ENCODE measurements at places on chromosomes 7 and 10.

- no peak for DNase-seq
Measured at GRCh38 chr7:8146106-8146787, 115.7 kb downstream of the ICA1 start.

- DNase-seq: peak; percentile 81
Measured at GRCh38 chr10:83983578-83984255, 155.6 kb upstream of the GHITM start.

DNA sequence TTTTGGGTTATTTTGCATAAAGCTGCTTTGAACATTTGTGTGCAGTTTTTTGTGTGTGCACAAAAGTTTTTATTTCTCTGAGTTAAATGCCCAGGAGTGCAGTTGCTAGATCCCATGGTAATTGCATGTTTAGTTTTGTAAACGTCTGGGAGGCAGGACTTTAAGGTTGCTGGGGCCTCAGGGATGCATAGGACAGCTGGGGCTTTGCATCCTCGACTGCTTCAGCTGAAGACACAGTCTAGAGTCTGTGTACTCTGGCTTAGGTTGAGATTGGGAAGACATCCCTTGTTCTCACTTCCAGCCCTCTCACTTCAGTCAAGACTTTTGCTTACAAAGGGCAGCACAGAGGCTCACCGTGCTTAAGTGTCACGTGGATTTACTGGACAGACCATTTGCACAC lies 94.5 kb upstream of the INSYN2A start:
- no peak for DNase-seq

DNA sequence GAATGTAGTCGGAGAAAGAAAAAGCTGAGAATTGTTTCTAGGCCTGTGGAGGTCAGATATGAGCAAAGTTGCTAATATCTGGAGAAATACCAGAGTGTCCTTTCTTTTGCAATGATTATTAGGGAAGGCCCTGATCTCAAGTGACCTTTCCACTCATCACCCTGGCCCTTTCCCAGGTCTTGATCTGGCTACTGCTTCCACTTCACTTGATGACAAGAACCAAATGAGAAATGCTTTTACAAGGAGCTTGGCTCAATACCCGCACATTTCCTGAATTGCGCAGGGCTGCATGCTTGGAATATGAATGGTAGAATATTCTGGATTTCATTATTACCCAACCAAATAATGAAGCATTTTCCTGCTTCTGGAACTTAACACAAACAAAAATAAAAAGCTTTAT lies 104.6 kb downstream of the ITGB8 start:
- no peak for DNase-seq

- DNase-seq: no peak
Measured at GRCh38 chr10:130551676-130552075, 415.5 kb downstream of the GLRX3 start.

DNA sequence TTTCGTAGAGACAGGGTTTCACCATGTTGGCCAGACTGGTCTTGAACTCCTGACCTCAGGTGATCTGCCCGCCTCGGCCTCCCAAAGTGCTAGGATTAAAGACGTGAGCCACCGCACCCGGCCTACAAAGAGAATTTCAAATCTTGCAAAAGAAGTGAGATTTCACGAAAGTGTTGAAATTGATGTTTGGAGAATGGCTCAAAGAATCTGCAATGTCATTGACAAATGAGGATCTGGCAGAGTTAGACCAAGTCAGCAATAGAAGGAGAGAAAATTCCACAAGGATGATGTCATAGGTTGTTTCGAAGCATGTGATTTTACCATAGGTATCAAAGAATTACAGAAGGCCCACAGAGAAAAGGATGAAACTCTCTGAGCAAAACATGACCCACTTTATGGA lies 71.7 kb downstream of the LYZL2 start:
- peak; percentile 65 for DNase-seq

GRCh38 chr10:16966991-16967865 lies 150.0 kb upstream of the RSU1 start:
- no peak for DNase-seq

- DNase-seq: no peak
Measured at GRCh38 chr7:151409667-151410404, at the start of gene WDR86. Gene WDR86, minus strand, starts transcription at chr7:151410038. Its CDS starts 449 bp downstream, at chr7:151409589.

- no peak for DNase-seq
Measured at GRCh38 chr7:70006261-70006920, 408.1 kb downstream of the AUTS2 start.

DNA sequence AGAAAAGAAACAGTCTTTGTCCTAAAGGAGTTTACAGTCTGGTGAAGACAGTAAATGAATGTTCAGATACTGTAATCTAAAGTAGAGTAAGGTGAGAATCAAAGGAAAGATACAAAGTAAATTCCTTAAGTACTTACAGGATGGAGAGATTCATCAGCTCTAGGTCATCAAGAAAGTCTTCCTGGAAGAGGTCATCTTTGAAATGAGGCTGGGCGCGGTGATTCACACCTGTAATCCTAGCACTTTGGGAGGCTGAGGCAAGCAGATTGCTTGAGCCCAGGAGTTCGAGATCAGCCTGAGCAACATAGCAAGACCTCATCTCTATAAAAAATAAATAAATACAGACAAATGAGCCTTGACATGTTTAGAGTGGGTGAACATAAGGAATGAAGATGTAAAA lies 18.3 kb downstream of the FHIP2A start:
- DNase-seq: no peak

DNA sequence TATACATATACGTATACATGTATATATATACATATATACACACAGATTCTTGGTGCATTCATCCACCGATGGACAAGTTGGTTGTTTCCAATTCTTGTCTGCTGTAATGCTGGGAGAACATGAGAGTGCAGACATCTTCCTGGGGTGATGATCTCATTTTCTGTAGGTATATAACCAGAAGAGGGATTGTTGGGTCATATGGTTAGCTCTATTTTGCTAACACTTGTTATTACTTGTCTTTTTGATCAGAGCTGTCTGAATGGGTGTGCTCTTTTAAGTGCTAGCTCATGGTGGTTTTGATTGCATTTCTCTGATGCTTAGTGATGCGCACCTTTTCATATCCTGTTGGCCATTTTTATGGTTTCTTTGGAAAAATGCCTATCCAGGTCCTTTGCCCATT lies 106.4 kb downstream of the TAX1BP1 start:
- DNase-seq: no peak

DNA sequence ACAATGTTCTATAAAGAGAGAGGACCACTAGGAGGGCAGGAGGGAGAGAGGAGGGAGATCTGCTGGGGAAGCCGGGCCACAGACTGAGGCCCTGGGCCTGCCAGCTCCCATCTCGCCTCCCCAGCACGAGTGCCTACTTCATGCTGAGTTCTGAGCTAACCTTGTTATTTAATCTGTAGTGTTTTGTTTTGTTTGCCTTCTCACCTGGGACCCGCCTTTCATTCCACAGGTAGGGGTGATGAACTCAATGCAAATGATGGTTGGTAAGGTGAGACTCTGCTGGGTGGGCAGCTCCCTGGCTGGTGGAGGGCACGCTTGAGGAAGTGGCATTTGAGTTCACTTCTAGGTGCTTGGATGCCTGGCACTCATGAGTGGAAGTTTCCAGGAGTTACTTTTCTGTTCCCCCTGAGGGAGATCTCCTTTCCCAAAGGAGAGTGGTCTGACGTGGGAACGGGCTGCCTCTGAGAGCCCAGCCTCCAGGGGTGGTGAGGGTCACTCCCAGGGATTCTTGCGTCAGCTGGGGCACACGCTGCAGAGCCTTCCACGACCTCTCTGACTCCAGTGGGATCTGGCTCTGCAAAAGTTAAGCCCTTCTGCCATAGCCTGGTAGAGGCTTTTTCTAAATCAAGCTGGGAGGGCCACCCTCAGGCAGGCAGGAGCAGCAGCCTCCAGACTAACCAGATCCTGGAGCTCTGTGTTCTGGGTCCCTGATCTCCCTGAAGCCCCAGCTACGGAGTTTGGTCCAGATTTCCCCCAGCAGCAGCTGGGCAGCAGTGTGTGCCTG lies 22.4 kb downstream of the UBTD1 start:
- DNase-seq: no peak

DNA sequence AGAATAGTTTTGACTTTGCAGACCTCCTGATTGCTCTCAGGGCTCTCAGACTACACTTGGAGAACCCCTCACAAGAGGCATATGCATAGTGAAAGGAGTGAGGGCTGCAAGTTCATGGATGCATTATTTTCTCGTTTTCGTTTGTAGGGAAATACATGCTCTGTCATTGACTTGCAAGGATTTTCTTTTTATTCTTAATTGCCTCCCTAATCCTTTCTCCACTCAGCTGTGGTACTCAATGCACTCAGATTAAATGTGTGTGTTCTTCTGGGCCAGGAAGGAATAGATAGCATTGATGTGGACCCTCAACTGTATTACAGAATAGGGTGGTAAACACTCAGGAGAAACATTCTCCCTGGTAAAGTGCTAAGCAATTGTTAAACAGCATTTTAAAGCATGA lies 188.7 kb downstream of the CACNB2 start:
- no peak for DNase-seq

DNA sequence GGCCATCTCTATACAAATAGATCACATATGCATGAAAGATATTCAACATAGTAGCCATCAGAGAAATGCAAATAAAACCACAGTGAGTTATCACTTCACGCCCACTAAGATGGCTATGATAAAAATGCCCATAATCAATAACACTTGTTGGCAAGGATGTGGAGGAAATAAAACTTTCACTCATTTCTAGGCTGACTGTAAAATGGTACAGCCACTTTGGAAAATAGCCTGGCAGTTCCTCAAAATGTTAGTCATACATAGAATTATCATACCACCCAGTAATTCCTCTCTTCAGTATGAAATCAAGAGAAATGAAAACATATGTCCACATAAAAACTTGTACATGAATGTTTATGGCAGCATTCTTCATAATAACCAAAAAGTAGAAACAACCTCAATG lies 324.9 kb downstream of the LRRTM3 start:
- no peak for DNase-seq

DNA sequence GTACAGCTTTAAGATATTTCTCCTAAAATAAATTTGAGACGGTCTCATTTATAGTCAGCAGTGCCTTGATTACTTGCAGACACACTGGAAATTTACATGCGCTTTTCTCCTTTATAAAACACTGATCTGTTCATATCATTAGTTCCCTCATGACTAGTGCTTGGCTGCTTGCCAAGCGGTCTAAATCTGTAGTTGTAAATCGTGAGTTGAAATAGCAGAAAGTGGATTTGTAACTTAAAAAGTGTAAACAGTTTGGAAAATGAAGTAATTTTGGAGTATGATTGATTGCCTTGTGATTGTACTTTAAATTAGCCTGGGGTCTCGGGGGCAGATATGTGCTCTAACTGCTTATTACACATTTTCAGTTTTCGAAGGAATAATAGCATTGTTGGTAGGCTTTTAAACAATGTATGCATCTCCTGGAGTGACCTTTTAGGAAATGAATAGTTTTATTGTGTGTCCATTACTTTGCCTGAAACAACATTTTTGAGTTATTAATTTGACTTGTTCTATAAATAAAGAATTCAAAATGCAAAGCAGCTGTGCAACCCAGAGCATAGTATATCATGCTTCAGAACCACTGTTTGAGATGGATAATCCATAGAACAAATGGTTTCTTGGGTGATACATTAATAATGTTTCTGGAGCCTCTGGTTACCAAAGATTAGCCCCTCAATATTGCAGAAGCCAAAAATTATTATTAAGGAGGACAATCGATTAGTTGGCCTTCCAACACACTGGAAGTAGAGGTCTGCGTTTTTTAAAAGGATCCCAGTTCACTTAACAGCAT lies 73.3 kb downstream of the ARID5B start:
- DNase-seq: peak; percentile 49

DNA sequence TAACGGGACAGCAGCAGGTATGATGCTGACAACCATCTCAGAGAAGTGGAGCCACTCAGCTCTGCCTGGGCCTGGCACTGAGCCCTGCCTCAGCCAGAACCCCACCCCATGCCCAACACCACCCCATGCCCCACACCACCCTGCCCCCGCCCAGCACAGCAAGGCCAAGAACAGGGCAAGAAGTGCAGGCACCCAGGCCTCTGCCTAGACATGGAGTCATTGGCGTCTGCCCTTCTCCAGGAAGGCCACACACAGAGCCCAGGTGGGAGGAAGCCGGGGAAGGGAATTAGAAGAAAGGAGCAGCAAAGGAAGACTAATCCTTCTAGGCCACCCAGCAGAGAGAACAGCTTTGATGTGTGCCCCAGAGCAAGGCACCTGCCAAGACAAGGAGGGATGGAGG lies 18.9 kb downstream of the CAMK2G start:
- no peak for DNase-seq

DNA sequence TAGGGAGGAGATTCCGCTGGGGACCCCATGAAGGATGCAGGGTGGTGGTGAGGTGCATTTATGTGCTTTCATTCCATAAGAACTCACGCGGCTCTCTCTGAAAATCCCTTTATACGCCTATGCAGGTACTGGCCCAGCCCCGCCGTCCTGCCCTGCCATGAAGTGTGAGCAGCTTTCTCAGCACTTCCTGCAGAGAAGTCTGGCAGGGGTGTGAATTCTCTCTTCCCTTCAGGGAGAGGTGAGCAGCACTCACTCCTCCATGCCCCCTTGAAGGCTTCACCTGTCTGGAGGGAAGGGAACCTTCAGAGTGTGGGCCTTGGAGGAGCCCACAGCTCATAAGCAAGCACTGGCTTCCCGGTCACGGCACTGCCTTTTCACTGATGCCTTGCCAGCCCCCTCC lies 34.0 kb downstream of the PPP2R2D start:
- DNase-seq: no peak

GRCh38 chr7:142380069-142380468 lies 122.2 kb upstream of the PRSS58 start:
- no peak for DNase-seq

GRCh38 chr7:1246871-1247526 lies 14.3 kb downstream of the UNCX start:
- DNase-seq: no peak

- no peak for DNase-seq
Measured at GRCh38 chr7:91883676-91884362, 3.3 kb upstream of the MTERF1 start.

GRCh38 chr7:16685535-16685934 lies 39.6 kb downstream of the BZW2 start:
- DNase-seq: no peak

DNA sequence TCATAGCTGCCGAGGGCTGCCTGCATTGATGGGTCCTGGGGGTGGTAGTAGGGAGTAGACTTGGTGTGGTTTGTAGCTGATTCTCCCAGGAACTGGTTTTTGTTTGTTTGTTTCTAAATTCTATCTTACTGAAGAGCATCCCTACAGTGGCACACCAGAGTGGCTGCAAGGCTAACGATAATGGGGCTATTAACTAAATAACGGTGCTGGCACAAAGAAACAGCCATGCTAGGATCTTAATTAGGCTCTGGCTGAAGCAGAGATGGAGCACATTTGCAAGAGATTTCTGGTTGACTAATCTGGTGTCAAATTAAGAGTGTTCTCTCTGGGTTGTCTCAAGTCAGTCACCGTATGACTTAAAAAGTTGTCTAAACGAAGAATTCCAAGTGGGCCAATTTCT lies 590.0 kb downstream of the NRG3 start:
- no peak for DNase-seq

- DNase-seq: no peak
Measured at GRCh38 chr10:49001870-49002672, 62.4 kb upstream of the LRRC18 start.

GRCh38 chr7:137209151-137209817 lies 134.2 kb downstream of the PTN start:
- no peak for DNase-seq

- no peak for DNase-seq
Measured at GRCh38 chr7:17020250-17020649, 138.5 kb upstream of the AGR3 start.

GRCh38 chr7:98086281-98086718 lies 20.4 kb upstream of the LMTK2 start:
- peak; percentile 24 for DNase-seq

- peak; percentile 93 for DNase-seq
Measured at GRCh38 chr10:60426425-60426824, 36.8 kb upstream of the ANK3 start.

- peak; percentile 18 for DNase-seq
Measured at GRCh38 chr10:105068497-105068896, 427.4 kb downstream of the SORCS3 start.

- DNase-seq: peak; percentile 81
Measured at GRCh38 chr7:13880789-13881188, 108.7 kb downstream of the ETV1 start.
